RWPE2 (cell line): ENCODE measurements at places on chromosomes 1 and 21.

- no peak for DNase-seq
These were observed 29.6 kb upstream of the LRRC8D start for GRCh38 chr1:89791064-89791726.

DNA sequence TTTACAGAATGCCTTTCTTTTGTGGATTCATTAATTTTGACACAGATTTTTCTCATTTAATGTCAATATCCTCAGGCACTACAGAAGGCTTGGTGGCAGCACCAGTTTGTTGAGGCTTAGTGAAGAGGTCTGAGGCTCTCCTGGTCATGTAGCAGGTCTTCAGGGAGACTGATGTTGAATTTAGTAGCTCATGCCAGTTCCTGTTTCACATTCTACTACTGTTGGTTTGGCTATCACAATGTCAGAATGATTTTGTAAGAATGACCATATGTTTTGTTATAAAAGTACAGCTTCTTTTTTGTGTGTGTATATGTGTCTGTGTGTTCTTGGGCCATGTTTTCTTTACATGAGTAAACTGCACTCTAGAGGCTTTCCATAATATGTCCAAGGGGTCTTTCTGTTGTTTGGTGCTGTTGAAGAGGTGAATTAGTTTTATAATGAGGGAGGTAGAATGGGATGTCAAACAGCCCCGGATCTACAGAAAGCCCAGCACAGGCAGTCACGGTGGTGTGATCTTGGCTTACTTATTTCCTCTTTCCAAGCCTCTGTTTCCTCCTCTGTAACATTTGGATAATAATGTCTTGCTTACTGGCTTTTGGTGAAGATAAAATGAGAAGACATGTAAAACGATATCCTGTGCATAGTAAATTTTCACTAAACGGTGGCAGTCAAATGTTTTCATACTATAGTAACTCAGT lies 32.0 kb downstream of the C1orf21 start:
- no peak for DNase-seq

DNA sequence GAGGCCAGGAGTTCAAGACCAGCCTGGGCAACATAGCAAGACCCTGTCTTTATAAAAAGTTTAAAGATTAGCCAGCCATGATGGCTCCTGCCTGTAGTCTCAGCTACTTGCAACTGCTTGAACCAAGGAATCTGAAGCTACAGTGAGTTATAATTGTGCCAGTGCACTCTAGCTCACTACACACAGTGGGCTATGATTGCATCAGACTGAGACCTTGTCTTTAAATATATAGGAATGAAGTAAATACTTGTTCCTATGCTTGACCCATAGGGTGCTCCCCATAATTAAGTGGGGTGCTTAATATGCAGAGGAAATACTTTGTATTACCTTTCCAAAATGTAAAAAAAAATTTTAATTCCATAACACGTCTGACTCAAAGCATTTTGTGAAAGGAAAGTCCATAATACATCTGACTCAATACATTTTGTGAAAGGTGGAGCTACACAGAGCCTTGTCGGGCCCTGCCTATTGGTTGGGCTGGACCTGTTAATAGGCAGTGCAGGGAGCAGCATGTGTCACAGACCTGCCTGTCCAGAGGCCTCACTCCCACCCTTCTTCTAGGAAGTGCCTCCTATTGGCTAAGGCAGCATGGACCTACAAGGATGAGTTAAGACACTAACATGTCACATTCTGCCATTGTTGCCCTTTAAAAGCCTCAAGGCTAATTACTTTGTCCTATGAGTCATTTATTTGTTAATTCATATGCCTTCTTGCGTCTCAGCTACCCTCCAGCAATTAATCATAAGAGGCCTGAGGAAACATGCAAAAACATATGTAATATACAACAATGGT lies 33.6 kb downstream of the CD58 start:
- DNase-seq: peak; percentile 96

GRCh38 chr1:65524931-65525265 lies 104.4 kb downstream of the LEPR start:
- DNase-seq: no peak

- DNase-seq: no peak
These were observed 70.6 kb upstream of the CNTN2 start for GRCh38 chr1:204972426-204972825.

DNA sequence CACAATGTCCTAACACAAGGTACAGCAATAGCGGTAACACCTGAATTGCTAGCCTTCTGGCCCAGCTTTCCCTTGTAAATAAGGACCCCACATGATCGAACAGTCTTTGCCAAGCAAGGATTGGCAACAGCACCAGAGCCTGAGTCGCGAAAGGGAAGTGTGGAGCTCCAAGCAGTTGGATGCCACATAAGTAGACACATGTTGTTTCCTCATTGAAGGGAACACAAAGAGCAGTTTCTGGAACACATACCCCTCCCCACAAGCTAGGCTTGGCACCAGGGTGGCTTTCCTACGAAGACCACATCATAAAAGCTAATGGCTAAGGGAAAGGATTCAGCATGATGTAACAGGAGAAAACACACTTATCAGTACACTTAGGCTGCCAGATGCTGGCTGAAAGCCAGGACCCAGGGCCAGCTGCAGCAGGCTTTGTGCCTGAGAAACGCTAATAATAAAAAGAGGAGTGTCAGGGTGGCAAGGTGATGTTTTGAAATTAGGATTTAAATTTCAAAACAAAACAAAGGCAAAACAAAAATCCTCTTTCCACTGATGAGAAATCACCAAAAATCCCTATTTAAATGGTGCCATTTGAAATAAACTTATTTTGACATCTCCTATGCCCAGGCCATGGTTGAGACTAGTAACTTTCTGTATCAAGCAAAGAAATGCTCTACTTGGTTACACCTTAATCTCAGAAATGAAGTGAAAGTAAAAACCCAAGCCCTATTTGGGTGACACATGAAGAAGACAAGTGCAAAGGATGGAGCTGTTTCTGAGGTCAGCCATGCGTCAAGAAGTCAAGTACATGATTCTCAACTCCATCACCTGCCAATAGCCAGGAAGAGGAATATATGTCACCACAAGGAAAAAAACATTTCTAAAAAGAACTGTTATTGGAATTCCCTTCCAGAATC lies 11.9 kb upstream of the CPLANE2 start:
- no peak for DNase-seq

GRCh38 chr1:185787238-185787637 lies 53.0 kb downstream of the HMCN1 start:
- no peak for DNase-seq

GRCh38 chr1:38815903-38816627 lies 43.5 kb downstream of the RRAGC start:
- no peak for DNase-seq

DNA sequence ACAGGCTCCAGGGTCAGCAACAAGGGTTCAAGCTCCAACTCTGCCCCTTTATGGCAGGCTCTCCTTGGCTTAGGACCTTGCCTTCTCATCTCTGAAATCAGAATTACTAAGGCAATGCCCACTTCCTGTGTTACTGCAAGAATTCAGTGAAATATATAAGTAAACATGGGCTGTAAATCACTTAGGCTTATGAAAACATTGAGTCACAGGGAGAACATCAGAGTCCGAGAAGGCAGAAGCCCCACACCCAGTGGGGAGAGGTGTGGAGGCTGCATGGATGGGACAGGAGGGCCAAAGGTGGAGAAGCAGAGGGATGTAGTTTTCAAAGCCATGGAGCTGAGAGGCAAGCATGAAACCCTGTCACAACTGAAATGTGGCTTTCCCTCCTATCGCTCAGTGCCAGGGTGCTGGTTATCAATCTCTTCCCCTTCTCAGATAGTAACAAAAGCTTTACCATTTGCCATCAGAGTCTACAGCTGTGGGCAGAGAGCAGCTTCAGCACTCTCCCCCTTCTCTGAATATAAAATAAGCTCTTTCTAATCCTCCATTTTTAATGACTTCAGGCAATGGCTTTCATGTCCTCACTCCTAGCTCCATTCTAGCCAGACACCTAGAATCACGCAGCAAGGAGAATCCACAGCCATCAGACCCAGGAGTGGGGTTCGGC lies 3.4 kb downstream of the RGS8 start:
- no peak for DNase-seq

DNA sequence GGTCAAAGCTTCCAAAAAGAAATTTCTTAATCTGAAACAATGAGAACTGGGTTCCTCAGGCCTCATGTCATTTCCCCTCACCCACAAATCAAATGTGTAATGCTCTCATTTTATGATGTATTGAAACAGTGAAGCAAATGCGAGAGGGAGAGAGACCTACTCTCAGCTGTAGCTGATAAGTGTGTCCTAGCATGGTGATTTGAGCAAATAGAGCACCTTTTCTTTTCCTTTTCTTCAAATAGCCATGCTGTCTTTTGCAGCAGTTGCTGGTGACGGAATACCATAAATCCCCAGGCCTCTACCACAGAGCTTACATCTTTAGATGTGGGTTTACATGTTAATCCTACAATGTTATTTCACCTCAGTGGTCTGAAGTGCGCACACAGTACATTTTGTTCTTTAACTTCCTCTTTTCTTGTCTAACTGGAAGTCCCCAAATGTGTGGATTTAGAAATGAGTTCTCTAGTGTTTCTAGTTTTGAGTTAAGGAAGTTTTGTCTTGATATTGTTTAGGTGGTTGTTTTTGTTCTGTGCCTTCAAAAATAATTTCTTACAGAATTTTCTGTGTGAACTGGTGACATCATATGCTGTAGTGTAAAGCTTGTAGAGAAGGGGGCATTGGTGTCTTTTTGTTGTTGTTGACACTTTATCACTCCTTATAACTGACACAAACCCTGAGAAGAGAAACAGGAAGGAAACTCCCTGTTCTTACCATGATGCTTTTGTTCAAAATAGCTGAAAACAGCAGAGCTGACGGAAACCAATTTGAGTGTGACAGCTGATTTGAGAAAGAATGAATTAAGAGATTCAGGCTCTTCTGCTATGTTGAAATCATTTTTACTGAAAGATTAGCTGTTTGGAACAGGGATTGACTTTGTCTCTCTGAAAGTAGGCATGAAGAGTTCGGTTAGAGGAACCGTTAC lies 12.2 kb downstream of the SMAP2 start:
- no peak for DNase-seq

GRCh38 chr1:7432900-7433380 lies 338.2 kb upstream of the VAMP3 start:
- DNase-seq: peak; percentile 32

- no peak for DNase-seq
These were observed 167.2 kb upstream of the HMCN1 start for GRCh38 chr1:185566995-185567394.

DNA sequence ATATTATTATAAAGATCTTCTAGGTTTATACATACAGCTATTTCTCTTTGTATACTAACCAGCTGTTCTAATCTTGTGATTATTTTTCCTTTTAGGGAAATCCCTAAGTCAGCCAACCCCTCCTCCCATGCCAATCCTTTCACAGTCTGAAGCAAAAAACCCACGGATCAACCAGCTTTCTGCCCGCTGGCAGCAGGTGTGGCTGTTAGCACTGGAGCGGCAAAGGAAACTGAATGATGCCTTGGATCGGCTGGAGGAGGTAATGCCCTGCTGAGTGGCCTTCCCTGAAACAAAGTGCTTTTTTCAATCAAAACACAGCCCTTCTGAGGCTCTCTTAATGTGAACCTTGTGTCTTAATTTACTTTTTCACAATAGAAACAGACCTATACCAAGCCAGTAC lies 32.4 kb upstream of the BMP8A start:
- DNase-seq: no peak

DNA sequence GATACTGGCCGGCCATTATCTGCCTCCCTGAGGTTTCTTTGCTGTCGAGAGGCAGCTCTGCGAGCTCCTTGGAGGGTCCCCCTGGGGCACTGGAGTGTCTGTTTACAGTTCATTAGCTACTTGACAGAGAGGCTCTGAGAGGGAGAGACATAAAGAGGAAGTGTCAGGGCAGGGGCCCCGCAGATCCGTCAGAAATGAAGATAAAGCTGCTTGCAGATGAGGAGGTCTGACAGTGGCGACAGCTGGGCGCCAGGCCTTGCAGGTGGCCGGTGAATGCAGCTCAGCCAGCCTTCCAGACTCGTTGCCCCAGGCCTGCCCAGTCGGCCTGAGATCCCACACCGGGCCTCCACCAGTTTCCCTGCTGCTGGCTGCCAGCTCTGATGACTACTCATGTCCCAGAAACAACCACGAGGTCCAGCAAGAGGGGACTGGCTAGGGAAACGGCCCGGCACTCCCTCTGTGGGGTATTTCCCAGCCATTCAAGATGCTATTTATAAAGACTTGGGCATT lies 84.7 kb downstream of the DISP3 start:
- DNase-seq: no peak

- DNase-seq: no peak
These were observed 51.0 kb downstream of the DMRTB1 start for GRCh38 chr1:53510215-53510614.

GRCh38 chr1:53134961-53135734 lies 7.3 kb downstream of the SLC1A7 start:
- no peak for DNase-seq

GRCh38 chr1:106217765-106218164 lies 838.7 kb upstream of the PRMT6 start:
- DNase-seq: no peak

DNA sequence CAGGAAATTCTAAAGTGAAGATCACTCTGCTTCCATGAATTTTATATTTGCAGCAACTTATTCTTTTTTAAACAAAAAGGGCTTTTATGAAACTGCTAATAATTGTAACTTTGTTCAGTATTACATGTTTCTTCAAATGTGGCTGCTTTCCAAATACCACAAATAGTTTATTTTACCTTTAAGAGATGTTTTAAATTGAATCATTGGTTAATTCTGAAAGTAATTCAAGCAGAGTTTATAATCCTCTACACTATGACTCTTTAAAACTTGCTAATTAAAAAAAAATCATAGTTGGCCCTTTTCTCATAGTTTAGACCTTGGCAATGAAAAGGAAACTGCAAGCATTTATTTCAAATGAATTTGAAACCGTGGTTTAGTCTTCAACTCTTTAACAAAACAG lies 59.6 kb downstream of the SDCCAG8 start:
- no peak for DNase-seq

- no peak for DNase-seq
These were observed 25.1 kb upstream of the TSPEAR start for GRCh38 chr21:44736291-44737004.

GRCh38 chr21:27244776-27245175 lies 277.9 kb upstream of the ADAMTS5 start:
- DNase-seq: no peak

DNA sequence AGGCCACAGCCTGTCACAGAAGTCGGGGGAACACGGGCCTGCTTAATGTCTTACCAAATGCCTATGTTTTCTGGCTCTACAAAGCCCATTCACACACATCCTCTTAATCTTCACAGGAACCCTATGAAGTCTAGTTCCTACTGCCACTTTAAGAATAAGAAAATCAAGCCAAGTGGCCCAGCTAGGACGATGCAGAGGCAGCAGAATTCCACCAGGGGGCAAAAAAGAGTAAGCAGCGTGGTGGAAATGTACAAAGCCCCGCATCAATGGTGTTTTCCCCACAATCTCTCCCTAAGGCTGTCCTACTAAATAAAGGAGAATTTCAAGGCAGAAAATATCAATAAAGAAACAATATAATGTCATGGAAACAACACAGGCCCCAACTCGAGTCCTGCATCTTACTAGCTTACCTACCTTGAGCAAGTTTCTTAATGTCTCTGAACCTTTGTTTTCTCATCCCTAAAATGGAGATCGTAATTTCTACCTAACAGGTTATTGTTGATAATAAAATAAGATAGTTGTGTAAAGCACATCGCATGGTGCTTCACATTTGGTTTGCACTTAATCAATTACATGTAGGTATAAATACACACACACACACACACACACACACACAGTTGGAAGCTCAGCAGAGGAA lies 21.4 kb downstream of the SEC16B start:
- no peak for DNase-seq

GRCh38 chr1:21885236-21886037 lies 51.7 kb downstream of the HSPG2 start:
- peak; percentile 44 for DNase-seq

GRCh38 chr1:16434501-16434900 lies 2.7 kb downstream of the SPATA21 start:
- DNase-seq: no peak
